ENCODE measurements at places on chromosomes 4 and X.

DNA sequence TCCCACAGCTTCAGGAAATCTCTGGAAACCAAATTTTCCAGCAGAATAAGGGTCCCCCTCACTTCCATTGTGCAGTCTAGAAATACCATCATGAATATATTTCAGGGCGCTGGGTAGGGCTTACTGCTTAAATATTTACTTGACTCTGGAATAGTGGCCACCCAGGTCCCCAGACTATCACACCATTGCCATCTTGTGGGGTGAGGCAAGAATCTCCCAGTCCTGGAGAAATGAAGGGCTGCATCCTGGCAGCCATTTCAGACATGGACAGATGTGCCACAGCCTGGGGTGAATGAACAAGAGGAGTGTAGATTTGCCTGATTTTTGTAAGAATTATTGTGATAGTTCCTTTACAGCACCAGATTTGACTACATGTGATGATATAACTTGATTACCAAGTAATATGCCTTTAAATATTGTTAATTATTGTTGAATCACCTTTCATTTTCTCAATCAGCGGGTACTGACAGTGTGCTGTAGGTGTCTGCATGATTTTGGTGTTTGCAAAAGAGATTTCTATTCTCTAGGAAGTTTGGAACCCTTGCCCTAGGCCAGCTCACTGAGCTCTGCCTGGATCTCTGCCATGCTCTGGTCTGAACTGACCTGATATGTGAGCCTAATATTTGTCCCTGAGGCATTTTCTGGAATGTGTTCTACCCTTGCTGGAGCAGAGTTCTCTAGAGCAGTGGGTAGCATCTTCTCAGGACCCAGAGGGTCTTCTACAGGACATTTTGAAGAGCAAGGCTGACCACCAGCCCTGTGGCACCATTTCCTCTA, 183.4 kb downstream of the KIT start:
- DNase-seq, result no peak

GRCh38 chr4:183842129-183842528, 63.0 kb upstream of the STOX2 start:
- DNase-seq, result no peak

DNA sequence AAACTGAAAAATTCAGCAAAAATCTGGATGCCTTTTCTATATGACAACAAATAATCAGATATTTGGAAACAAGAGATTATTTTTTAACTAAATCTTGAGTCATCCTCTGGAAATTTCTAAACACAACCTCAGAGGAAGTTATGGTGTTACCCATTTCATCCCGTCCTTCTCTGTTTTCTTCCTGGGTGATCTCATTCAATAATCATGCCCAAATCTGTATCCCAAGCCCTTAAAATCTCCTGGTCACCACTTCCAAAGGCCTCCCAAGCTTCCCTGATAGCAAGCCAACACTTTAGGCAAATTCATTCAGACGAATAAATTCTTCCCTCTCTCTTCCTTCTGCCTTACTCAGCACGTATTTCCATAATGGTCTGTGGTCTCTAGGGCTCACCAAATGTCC, 9.7 kb upstream of the SORCS2 start:
- no peak for DNase-seq

- no peak for DNase-seq
Observed at GRCh38 chrX:66015900-66016689, 23.8 kb downstream of the VSIG4 start.

DNA sequence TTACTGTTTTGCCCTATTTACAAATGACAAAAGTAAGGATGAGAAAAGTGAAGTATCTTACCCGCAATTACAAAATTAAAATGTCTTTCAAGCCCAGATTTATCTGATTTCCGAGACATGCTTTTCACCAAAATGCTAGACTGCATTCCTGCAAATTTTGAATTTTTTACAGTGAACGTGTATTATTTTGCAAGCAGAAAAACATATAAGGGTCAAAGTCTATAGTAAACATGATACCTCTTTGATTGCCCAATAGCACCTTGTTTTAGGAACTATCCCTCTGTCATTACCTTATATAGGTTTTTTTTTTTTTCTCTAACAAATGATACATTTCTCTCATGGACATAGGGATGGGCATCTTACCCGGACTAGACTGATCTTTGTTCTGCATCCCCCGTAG, 134.2 kb upstream of the RAP2C start:
- no peak for DNase-seq

DNA sequence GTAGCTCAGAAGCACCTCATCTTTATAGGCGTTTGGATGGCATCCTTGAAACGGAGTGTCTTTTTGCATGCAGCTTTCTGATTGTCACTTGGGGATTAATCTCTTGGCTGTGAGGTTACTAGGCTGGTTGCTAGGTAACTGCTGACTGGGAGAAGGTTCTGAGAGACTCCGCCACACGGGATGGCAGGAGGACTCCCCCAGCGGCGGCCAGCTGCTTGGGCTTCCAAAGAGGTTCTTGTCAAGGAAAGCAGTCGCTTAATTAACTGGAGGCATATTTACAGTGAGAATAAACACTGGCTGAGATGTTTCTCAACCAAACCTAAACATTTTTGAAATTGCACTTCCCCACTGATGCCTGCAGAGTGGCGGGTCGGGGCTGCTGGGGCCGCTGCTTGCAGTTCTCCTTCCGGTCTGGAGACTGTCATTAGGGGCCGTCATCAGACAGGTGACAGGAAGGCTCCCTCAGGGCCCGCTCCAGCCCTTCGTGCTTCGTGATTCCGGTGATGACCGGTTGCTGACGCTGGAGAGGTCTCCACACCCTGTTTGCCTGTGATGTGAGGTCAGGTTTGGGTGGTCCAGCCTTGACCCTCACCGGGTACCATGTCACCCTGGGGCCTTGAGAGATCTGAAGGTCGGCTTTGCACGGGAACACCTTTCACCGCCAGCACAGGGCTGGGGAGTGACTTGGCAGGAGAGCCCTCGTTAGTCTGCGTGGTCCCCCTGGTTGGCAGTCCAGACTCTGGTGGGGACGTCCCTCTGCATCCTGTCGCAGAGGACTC, 9.1 kb downstream of the NSG1 start:
- DNase-seq, result no peak

DNA sequence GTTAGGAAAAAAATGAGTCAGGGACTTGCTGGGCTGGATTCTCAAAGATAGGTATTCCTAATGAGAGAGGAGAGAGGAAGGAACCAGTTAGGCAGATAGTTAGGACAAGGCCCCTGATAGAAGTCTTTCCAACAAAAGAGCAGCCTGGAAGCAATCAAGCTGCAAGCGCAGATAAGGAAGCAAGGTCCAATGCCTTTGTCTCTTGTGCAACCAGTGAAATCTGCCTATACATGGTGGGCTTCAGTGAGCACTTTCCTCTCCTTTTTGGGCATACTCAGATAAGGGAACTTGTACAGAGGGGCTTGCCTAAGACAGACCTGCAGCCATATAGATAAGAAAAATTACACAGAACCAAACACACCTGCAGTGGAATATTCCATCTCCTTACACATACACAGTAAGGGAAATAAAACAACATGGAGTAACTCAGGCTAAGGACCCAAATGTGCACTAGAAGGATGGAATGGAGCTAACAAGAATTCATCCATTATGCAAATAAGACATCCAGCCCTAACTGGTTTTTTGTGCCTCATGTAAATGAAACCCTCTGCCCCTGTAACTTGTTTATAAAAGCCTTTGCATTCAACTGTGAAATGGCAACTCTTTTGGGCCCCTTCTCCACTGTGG, 68.8 kb downstream of the PCDH18 start:
- no peak for DNase-seq

DNA sequence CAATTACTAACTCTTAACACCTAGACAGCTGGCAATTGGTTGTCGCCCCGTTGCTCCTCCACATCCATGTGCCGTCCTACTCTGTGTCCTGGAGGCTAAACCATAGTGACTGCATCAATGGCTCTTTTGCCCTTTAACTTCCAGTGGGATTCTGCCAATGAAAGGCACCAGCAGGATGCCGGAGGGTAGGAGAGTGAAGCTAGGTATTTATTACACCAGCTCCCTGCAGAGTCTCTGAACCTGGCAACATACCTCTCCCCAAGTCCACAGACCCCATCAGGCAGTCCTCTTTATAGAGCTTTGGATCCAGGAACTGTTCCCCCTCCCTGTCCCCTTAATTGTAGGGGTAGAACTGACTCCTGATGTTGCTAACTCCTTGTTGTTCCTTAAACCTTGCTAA, 426.8 kb downstream of the HNRNPD start:
- DNase-seq, result no peak

GRCh38 chr4:38752941-38753806, 29.6 kb downstream of the TLR10 start:
- DNase-seq, result peak; percentile 72

GRCh38 chr4:146852360-146852759, 93.3 kb downstream of the TTC29 start:
- DNase-seq, result no peak

DNA sequence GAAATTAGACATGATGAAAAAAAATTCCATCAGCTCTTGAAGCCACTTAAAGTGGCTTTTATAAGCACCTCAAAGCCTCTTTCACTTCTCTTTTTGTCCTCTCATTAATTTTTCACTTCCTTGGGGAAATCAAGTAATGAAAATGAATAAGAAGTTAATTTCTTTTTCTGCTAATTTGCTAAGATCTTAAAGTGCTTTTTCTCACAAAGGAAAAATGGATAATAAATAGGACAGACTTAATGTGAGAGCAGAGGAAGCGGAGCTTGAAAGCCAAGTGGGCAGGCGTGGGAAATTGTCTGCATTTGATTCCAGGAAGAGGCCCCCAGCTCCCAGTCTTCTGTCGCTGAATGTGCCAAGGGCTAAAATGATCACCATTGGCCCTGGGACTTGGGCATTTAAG, 28.6 kb downstream of the CDS1 start:
- DNase-seq, result no peak

DNA sequence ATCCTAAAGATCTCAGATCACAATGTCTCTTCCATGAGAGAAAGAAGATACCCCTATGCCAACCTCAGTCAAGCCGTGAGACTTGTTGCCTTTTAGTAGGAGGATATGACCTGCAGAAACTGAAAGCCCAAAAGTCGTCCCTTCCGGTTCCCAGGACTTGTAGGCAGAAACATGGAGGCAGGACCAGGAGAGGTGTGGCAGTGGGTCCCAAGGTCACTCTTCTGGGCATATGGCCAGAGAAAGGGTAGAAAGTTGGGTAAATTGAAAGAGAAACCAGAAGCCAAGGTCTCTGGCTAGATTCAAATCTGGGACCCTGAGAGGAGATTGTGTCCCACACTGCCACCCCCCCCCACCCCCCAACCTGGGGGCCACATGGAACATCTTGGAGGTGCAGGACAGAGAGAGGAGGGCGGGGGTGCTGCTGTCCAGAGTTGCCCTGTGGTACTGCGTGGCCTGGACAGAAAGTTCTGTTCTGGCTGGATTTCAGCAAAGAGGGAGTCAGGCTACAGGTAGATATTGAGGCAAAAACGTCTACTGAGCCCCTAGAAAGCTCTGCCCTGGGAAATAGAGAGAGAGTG, 55.4 kb downstream of the DDX3X start:
- no peak for DNase-seq

- peak; percentile 15 for DNase-seq
Observed at GRCh38 chr4:7428261-7429068, 6.3 kb downstream of the PSAPL1 start.

GRCh38 chr4:185357733-185358440, 37.8 kb downstream of the LRP2BP start:
- no peak for DNase-seq

DNA sequence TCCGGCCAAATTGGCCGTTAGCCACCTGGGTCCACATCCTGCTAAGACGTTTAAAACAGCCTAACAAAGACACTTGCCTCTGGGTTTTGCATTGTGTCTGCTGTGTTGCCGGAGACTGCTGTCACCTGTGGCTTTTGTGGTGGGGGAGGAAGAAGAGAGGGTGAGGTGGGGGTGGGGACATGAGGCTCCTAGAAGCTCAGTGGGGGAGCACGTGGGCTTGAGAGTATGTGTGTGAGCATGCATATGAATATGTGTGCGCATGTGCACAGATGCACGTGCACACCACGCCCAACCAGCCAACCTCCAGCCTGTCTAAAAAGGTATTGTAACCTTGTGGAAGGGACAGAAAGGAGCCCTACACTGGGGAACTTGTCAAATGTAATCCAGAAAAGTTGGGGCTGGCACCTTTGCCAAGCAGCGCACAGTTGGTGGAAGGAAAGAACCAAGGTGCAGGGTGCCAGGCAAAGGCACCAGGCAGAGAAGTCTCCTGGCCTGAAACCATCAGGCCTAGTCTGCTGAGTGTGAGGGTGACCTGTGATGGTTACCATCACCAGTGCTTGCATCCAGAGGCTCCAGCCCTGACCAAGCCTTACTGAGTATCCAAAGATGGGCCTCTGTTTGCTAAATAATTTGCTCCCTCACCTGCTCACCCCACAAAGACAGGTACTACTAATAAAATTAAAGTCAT, 10.1 kb upstream of the SASH3 start:
- no peak for DNase-seq

DNA sequence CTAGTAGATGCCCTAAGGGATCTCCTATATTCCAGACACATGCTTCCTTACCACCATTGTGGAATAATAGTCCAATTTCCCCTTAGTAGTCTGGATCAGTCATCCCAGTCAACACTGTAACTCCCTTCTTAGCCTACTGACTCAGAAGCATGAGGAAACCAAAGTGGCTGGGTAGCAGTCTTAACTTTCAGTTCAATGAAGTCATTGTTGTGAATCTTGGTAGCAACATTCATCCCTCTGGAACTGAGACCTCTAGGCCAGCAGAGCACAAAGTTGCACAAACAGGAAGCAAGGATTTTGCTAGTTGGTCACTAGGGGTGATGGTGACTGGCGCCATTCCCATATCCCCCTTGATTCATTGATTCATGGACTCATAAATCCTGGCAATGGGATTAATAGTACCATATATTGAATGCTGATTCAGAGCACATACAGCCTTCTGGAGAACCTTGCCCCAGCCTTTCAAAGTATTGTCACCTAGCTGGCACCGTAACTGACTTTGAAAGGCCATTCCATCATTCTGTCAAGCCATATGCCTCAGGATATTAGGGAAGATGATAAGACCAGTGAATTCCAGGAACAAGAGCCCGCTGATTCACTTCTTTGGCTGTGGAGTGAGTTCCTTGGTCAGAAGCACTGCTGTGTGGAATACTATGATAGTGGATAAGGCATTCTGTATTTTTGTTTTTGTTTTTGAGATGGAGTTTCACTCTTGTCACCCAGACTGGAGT, 19.7 kb upstream of the GPAT3 start:
- DNase-seq, result no peak

GRCh38 chrX:97619499-97619898, 735.8 kb downstream of the RPA4 start:
- no peak for DNase-seq

- no peak for DNase-seq
Observed at GRCh38 chr4:127810551-127810950, 28.4 kb downstream of the HSPA4L start.

DNA sequence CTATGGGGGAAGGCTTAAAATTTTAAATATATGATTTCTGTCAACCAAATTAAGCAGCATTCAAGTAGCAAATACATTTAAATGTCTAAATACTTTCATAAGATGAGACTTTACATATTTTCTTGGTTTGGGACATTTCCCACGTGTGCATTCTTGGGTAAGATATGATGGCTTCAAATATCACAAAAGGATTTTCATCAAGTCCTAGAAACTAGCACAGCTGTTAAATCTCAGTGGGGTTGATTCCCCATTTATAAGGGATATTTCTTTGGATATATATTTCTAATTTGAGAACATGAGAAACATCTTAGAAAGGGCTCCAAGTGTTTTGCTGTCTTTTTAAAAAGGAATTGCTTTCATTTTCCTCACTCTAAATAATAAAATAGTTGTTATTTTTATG, 90.2 kb downstream of the P2RY10 start:
- DNase-seq, result no peak

GRCh38 chr4:70885174-70885573, 17.0 kb upstream of the MOB1B start:
- no peak for DNase-seq

GRCh38 chr4:25299476-25300203, 12.9 kb upstream of the ZCCHC4 start:
- DNase-seq, result no peak

- DNase-seq, result no peak
Observed at GRCh38 chr4:95165926-95166524, 382.7 kb downstream of the UNC5C start.

Measured in SJSA1 (cell line).